AML-193 (cell line): ENCODE measurements at places on chromosomes 16 and 17.

DNA sequence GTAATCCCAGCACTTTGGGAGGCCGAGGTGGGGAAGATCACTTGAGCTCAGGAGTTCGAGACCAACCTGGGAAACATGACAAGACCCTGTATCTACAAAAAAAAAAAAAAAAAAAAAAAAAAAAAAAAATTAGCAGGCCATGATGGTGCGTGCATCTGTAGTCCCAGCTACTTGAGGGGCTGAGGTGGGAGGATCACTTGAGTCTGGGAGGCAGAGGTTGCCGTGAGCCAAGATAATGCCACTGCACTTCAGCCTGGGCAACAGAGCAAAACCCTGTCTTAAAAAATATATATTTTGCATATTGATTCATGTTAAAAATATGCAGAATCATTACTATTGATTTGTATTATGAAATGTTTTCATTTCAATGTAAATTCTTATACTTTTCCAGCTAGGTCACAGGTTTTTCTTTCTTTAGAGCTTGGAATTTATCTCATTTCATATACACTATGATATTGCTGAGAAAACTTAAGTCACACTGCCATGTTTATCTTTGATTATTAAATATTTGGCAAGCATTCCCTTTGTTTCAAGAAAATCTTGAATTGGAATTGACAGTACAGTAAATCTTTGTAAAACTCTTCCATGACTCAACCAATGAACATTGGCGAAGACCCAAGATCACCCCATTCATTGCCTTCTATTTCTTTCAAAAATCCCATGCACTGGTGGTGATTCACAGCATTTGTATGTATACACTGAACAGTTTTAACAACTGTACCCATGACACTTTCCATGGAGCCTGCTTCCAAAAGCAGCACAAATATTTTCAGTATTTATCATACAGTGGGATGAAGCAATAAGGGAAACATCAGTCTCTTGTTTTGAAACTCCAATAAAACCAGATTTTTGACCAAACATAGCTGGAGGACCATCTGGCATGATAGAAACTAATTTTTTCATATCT lies 83.5 kb upstream of the TNRC6A start:
- DNase-seq, result no peak

GRCh38 chr17:78974635-78975591 lies 4.8 kb downstream of the LGALS3BP start:
- peak; percentile 65 for DNase-seq

GRCh38 chr16:23673971-23674614 lies 4.6 kb upstream of the PLK1 start:
- DNase-seq, result no peak

GRCh38 chr17:50218071-50218759 lies 16.8 kb upstream of the COL1A1 start:
- DNase-seq, result no peak

GRCh38 chr17:79065105-79065670 lies 9.4 kb upstream of the ENGASE start:
- peak; percentile 68 for DNase-seq

DNA sequence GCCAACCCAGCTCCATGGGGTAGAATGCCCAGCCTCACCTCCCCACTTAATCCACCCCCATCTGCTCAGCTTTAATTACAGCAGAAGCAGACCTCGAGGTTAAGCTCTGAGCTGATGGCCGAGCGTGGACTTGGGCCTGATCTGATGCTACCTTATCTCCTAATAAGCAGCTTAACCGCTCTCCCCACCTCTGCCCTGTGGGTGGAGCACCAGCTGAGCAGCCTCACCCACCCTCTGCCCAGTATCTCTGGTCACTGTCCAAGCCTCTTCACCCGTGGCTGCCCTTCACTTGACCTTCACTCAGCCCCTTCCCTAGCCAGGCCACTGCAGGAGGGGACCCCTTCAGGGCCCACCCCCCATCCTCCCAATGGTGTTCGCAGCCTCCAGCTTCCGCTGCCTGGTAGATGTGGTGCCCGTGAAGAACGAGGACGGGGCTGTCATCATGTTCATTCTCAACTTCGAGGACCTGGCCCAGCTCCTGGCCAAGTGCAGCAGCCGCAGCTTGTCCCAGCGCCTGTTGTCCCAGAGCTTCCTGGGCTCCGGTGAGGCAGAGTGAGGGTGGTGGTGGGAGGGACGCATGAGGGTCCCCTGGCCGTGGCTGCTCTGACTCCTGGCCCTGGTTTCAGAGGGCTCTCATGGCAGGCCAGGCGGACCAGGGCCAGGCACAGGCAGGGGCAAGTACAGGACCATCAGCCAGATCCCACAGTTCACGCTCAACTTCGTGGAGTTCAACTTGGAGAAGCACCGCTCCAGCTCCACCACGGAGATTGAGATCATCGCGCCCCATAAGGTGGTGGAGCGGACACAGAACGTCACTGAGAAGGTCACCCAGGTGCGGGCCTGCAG lies 6.8 kb downstream of the KCNH6 start:
- DNase-seq, result no peak
